ENCODE measurements at places on chromosomes 3 and 15.

- no peak for DNase-seq
These were observed 47.7 kb upstream of the SIAH2 start for GRCh38 chr3:150810641-150811040.

DNA sequence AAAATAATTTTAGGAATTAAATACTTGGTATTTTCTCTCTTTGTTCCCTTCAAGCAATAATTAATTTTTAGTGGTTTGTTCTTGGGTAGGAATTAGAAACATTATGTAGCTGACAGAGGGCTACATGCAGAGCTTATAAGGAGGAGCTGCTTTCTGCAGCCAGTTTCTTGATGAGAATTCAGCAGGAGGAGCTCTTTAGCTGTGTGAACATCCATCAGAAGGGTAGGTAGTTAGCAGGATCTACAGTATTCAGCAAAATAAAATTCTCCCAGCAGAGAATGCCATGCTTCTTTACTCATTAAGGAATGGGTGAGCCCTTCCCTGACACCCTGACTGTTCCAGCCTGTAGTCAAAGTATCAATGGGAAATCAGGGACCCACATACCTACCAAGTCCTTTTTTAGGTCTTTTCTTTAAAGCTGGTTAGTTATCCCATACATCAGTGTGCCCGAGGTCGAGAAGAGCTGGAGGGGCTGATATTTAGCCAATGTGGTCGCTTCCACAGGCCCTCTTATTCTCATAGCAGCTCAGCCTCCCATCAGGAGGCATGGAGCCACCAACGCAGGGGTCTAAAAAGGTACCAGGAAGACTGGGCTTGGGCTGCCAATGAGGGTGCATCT, 54.0 kb downstream of the KCNAB1 start:
- no peak for DNase-seq

- DNase-seq: no peak
These were observed 218.5 kb upstream of the PRICKLE2 start for GRCh38 chr3:64443546-64444381.

- no peak for DNase-seq
These were observed 23.7 kb upstream of the THSD4 start for GRCh38 chr15:71091601-71092000.

GRCh38 chr15:65804252-65804931, 12.3 kb upstream of the DENND4A start:
- no peak for DNase-seq

GRCh38 chr15:38406436-38406835, 47.5 kb upstream of the FAM98B start:
- DNase-seq: no peak
